ENCODE measurements at places on chromosomes 4 and X. TPM values are rescaled to one million over a fixed set of nuclear protein-coding genes. Genes with fewer than 3 reads are reported as not detected.

Gene GAGE1
- total RNA-seq, result not detected

Gene CLIC2
- 0.22 TPM for total RNA-seq

Gene SYTL4
- total RNA-seq, result not detected

Gene NHSL2
- total RNA-seq, result 0.48 TPM

Gene TMEM150C
- not detected for total RNA-seq

Gene ZMAT1
- 6.0 TPM for total RNA-seq

Gene CHRNA9
- 0.25 TPM for total RNA-seq

Gene NAA11
- total RNA-seq, result not detected

Gene SSX4B
- total RNA-seq, result not detected

Gene MGARP
- total RNA-seq, result not detected

Gene DLG3
- 15.4 TPM for total RNA-seq

Gene FHDC1
- total RNA-seq, result 0.05 TPM

Gene PTPN13
- 0.05 TPM for total RNA-seq

Gene NRK
- total RNA-seq, result not detected

Gene APLN
- total RNA-seq, result 0.53 TPM

Gene FABP2
- 0.39 TPM for total RNA-seq

Gene TSPAN5
- 17.1 TPM for total RNA-seq

Gene USP51
- 1.5 TPM for total RNA-seq

Gene CPLX1
- 2.5 TPM for total RNA-seq

Gene KCNE5
- 0.23 TPM for total RNA-seq

Gene IKBKG
- 43.4 TPM for total RNA-seq

Gene GLUD2
- total RNA-seq, result 0.40 TPM

Gene PROM1
- not detected for total RNA-seq

Gene KIAA1210
- not detected for total RNA-seq

Gene MND1
- 18.7 TPM for total RNA-seq

Gene NSG1
- total RNA-seq, result 9.6 TPM

Gene CSAG3
- total RNA-seq, result not detected

Gene ATP2B3
- not detected for total RNA-seq

Gene CACNA1F
- 0.50 TPM for total RNA-seq

Gene SPANXA1
- total RNA-seq, result not detected

Gene SLITRK2
- not detected for total RNA-seq

Gene ANKRD50
- 0.28 TPM for total RNA-seq

Gene TCEAL7
- not detected for total RNA-seq

Gene HMX1
- not detected for total RNA-seq

Gene PRICKLE3
- total RNA-seq, result 15.9 TPM

Gene PNMA3
- 5.5 TPM for total RNA-seq

Gene CLGN
- total RNA-seq, result 0.07 TPM

Gene MGAT4D
- total RNA-seq, result not detected

Gene IQCM
- not detected for total RNA-seq

Gene ERVMER34-1
- not detected for total RNA-seq

Gene ERCC6L
- total RNA-seq, result 8.2 TPM

Gene TMEM255A
- not detected for total RNA-seq

Gene IGBP1
- total RNA-seq, result 79.7 TPM

Gene SHISA3
- total RNA-seq, result 0.72 TPM

Gene GAB1
- 0.60 TPM for total RNA-seq

Gene WDR17
- total RNA-seq, result 0.25 TPM

Gene RAB41
- total RNA-seq, result not detected

Gene CNKSR2
- 8.9 TPM for total RNA-seq

Gene TMPRSS11F
- total RNA-seq, result not detected

Gene ABLIM2
- 0.43 TPM for total RNA-seq

Gene NLGN3
- 1.3 TPM for total RNA-seq

Gene HSFX4
- total RNA-seq, result not detected

Gene PDCL2
- not detected for total RNA-seq

Gene MBNL3
- total RNA-seq, result 28.6 TPM

Gene MAGEA12
- not detected for total RNA-seq

Gene ODAM
- not detected for total RNA-seq

All from activated naive CD4-positive, alpha-beta T cell treated with anti-CD3 and anti-CD28 coated beads, Interleukin-2, amount 10 ng/mL, durations not matched to agents 5 hours and 36 hours (primary cell).